ENCODE measurements at places on chromosomes 3 and 15.
A peak's percentile ranks its signal among the peaks of the same experiment; 100 is the strongest.

- DNase-seq, result no peak
These were observed 26.0 kb downstream of the POC1A start for GRCh38 chr3:52128118-52128683.

- no peak for DNase-seq
These were observed 60.4 kb downstream of the SOX2 start for GRCh38 chr3:181772166-181772565.

DNA sequence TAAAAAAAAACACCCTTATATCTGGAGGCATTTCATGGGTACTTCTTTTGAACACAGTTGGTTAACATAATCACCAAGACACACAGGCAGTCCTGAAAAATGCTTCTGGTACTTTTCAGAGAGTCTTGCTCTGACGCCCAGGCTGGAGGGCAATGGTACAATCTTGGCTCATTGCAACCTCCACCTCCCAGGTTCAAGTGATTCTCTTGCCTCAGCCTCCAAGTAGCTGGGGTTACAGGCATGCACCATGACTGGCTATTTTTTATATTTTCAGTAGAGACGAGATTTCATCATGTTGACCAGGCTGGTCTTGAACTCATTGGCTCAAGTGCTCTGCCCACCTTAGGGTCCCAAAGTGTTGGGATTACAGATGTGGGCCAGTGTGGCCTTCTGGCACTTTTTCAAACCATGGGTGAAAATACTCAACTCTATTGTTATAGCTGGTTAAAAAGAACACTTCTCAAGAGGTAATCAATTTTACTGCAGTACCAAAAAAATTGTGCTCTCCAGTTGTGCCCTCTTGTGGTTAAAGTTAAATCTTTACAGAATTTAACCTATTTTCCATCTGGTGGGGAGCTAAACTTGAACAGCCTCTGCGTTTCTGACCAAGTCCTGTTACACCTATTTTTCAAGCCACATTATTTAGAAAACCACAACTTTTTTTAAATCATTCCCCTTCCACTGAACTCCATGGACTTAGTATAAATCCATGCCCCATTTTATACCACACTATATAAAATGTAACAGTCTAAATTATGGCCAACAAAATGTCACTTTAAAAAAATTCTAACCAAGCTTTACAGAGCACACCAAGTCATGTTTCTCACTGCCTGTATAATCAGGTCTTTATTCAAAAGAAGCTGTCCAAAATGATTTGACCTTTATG is 1.2 kb upstream of the SNAPC5 start:
- no peak for DNase-seq

DNA sequence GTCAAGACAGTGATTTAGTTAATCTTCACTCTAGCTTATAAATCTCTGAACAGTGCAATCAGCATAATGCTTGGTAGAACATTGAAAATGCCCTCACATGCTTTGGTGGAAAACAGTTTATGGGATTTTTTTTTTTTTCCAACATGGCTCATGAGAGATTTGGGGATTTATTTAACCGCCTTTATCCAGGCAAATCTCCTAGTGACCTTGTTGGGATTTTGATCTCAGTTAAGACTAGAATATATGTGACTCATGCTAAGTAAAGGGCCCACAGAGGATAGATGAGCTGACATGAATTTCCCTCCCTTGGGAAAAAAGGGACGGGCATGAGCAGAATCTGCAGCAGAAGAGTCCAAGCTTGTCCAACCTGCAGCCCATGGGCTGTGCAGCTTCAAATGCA is 18.7 kb downstream of the LRTM1 start:
- no peak for DNase-seq

DNA sequence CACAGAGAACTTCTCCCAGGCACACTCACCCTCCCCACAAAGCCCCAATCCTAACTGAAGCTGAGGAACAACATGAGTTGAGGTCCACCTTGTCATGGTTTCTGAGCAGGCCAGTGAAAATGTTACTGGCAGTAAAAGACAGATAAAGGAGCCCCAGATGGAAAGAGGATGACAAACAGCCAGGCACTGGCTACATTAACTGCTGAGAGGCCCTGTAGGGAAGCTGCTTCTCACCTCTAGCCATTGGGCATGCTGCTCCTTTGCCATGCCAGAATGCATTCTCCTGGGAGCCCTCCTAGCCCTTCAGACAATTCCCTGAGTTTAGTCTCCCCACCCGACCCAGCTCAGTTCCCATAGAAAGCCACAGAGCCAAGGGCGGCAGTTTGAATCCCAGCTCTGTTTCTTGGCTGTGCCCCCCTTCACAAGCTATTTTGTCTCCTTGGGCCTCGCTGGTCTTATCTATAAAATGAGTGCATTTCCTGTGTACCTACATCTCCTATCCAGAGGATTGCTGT is 60.5 kb downstream of the LMCD1 start:
- no peak for DNase-seq

GRCh38 chr3:71045917-71046282 is 537.6 kb downstream of the FOXP1 start:
- no peak for DNase-seq

GRCh38 chr3:108222853-108223565 is 785 bp upstream of the IFT57 start:
- DNase-seq, result no peak

DNA sequence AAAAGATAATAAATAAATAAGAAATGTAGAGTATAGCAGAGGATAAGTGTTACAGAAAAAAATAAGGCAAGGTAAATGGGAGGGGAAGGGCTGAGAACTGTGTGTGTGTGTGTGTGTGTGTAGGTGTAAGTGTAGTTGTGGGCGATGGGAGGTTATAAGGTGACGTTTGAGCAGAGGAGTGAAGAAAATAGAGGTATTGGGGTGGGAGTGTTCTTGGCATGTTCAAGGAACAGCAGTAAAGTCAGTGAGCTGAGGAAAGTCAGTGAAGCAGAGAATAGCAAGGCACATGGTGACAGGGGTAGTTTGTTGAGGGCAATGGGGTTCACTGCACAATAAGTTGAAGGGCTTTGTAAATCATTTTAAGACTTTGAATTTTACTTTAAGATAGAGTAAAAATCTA is 30.9 kb upstream of the ZNF148 start:
- DNase-seq, result no peak

GRCh38 chr15:91965501-91966193 is 112.1 kb downstream of the SLCO3A1 start:
- DNase-seq, result peak; percentile 86

- no peak for DNase-seq
These were observed 130.3 kb downstream of the MDFIC2 start for GRCh38 chr3:70182166-70182565.

- DNase-seq, result no peak
These were observed 91.7 kb downstream of the FRMD4B start for GRCh38 chr3:69294014-69294766.

- DNase-seq, result no peak
These were observed 43.0 kb downstream of the TP53BP1 start for GRCh38 chr15:43449981-43450380.

DNA sequence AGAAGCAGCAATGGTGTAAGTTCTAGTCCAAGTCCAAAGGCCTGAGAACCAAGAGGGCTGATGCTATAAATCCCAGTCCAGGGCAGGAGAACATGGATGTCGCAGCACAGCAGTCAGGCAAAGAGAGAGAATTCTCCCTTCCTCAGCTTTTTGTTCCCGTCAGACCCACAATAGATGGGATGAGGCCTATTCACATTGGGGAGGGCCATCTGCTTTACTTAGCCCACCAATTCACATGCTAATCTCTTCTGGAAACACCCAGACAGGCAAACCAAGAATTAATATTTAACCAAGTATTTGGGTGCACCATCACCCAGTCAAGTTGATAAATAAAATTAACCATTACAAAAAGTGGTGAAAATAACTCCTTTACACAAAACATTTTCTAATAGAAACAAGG is 511.7 kb upstream of the UBE2E2 start:
- no peak for DNase-seq

DNA sequence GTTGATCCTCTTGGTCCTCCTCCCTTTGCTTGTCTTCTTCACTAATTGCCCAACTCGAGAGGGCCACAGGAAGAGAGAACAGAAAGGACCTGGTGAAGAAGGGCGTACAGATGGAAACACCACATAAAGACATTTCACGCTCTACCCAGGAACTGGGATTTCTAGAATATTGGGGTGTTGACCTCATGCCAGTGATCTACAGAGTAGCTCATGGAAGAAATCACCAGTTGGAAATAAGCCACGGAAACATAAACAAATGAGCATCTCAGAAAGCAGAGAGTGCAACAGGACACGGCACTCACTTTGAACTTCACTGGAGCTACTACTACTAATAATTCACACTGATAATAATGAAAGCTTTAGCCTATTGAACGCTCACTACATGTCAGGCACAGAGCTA is 84.6 kb upstream of the ARHGEF3 start:
- no peak for DNase-seq

DNA sequence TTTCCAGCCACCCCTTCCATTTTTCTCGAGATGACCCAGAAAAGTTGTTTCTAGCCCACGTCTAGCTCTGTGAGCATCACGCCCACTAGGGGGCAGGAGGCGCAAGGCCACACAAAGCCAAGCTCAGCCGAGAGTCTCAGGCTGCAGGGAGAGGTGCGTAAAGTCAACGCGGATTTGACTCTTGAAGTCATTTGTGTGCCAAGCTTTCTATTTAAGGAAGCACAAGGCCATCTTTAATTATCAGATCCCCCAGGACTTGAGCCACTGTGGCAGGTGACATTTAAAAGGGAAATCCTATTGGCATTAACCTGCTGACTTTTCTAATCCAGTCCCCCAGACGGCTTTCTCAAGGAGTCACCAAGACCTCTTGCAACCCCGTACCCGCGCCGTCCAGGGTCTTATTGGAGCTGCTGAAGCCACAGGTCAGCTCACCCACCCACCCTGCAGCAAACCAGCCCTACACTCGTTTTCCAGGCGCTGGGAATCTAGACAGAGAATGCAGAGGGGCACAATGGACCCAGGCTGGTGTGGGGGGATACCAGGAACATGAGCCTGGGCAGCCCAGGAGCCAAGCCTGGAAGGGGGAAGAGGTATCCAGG is 62.1 kb downstream of the CAPN7 start:
- peak; percentile 95 for DNase-seq

GRCh38 chr15:69272139-69272538 is 26.6 kb upstream of the PAQR5 start:
- no peak for DNase-seq

- no peak for DNase-seq
These were observed 632.2 kb downstream of the MAGI1 start for GRCh38 chr3:65406470-65406869.

- DNase-seq, result no peak
These were observed 17.3 kb downstream of the SV2B start for GRCh38 chr15:91117375-91117774.

- DNase-seq, result no peak
These were observed 147.5 kb downstream of the AKAP13 start for GRCh38 chr15:85527895-85528294.

DNA sequence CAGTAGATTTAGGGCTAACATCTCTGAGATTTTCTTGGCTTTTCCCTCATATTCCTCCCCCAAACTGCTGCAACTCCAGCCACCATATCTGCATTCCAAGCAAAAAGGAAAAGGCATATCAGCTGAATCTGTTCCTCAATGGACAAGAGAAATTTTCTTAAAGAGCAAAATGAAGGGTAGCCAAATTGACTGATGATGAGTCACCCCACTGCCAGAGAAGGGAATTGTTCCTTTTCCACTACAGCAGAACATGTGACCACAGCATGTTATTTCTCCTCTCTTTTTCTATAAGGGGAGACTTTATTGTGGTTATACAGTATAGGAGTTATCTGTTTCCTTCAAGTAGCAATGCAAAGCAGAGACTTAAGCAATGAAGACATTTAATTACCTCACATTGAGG is 172.5 kb downstream of the MTHFS start:
- no peak for DNase-seq

DNA sequence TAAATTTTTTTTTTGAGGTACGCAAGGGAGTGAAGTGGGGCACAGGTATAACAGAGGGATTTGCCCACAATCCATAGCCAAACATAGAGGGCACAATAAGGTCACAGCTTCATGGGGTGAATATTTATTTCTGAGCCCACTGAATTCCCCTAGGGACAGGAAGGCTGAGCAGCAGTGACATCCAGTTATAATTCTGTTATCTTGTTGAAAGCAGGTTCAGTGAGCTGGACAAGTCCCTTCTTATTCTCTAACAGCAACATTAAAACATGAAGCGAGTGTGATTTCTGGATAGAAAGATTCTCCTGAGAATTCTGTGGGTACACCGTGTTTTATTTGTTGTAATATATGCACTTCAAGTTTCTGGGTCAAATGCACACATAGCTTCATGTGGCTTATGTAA is 538.2 kb downstream of the NAALADL2 start:
- no peak for DNase-seq

DNA sequence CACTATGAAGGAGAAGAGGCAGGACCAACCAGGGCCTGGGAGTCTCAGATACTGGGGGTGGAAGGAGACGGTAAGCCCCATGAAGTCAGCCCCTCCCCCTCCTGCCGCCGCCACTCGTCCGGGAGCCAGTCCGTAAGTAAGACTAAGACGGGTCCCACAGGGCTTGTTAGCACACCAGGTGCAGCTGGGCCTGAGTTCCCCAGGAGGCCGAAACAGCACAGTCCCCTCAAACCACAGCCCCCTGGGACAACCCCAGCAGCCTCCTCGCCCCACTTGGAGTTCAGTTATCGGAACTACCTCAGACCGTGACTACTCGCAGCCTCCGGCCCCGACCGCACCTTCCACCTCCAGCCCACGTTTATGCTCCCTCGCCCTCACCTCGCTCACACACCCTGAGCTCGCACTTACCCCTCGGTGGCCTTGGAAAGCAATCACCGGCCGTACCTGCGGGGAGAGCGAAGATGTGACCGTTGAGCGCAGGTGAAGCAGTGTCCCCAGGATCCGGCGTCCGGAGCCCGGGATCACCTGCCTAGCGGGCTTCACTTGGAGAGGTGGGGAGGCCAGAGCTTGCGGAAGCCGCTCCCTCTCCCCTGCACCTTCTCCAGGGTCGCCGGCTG is 557 bp downstream of the ELL3 start:
- peak; percentile 80 for DNase-seq

DNA sequence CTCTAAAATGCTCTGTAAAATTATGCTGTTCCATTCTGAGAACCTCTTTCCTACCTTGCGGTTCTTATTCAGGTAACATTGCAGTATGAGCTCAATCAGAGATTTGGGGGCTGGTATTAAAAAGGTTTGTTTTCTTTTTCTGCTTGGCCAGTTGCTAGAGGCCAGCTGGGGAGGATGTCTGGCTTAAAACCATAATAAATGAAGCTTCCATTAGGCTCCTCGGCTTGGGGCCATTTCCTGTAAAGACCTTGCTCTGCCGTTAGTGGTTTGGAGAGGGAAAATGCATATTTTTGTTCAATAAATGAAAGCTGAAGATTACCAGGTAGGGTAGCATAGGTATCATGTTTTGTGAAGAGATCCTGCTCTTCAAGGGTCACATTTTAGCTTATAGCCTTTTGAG is 55.2 kb downstream of the MCTP2 start:
- no peak for DNase-seq

GRCh38 chr15:89500397-89501270 is 4.3 kb upstream of the RHCG start:
- DNase-seq, result no peak

- no peak for DNase-seq
These were observed 35.5 kb downstream of the DCP1A start for GRCh38 chr3:53311882-53312281.

- DNase-seq, result no peak
These were observed 43.7 kb downstream of the CTDSPL start for GRCh38 chr3:37905346-37905745.
